ENCODE measurements at places on chromosomes 3 and 15.
A peak's percentile ranks its signal among the peaks of the same experiment; 100 is the strongest.

GRCh38 chr3:54965746-54966145, 37.9 kb upstream of the LRTM1 start:
- DNase-seq, result no peak

- no peak for DNase-seq
Measured at GRCh38 chr15:66595931-66596545, 30.2 kb upstream of the LCTL start.

DNA sequence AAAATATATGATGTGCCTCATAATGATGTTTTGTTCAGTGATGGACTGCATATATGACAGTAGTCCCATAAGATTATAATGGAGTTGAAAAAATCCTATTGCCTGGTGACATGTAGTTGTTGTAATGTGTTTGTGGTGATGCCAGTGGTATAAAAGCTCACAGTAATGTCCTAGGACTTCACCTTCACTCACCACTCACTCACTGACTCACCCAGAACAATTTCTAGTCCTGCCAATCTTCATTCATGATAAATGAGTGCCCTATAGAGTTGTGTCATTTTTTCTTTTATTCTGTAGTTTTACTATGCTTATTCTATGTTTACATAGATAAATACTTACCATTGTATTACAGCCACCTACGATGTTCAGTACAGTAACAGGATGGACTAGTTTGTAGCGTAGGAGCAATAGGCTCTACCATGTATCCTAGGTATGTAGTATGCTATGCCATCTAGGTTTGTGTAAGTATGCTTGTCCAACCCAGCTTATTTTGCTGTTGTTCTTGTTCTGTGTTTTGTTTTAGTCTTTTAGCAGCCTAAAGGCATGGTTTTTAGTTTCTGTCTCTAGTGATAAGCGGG, 88.5 kb upstream of the LRRFIP2 start:
- DNase-seq, result no peak

- DNase-seq, result no peak
Measured at GRCh38 chr3:67739851-67740250, 85.4 kb upstream of the SUCLG2 start.

GRCh38 chr3:183553334-183554026, 2.0 kb downstream of the KLHL6 start:
- no peak for DNase-seq

- peak; percentile 38 for DNase-seq
Measured at GRCh38 chr15:43186003-43186353, 775 bp downstream of the CCNDBP1 start.

DNA sequence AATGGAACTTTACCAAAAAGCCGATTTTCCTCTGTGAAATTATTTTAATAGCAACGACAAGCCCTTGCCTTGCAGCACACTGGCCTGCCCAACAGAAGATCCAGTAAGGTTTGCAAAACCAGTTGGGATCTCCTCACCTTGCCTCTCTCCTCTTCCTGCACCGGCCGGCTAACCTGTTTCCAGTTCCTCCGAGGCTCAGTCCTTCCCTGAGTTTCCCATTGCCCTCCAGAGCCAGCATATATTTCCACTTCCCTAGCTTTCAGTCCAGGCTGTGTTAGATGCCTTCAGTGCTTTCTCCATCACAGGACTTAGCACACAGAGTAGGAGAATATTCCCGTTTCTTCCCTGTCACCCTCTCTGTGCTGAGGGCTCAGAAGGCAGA, 60.3 kb downstream of the NOX5 start:
- DNase-seq, result no peak

GRCh38 chr3:146152834-146153233, 8.2 kb downstream of the PLOD2 start:
- DNase-seq, result no peak

- no peak for DNase-seq
Measured at GRCh38 chr3:54137311-54137710, 15.0 kb downstream of the CACNA2D3 start.

DNA sequence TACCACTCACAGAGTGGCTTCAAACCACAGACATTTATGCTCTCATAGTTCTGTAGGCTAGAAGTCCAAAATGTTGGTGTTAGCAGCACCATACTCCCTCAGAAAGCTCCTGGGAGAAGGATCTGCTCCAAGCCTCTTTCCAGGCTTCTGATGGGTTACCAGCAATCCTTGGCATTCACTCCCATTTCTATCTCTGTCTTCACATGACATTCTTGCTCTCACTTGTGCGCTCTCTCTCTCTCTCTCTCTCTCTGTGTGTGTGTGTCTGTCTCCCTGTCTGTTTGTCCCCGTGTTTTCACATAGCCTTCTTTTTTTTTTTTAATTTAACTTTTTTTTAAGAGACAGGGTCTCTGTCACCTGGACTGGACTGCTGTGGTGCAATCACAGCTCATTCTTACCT, 26.3 kb downstream of the CDAN1 start:
- DNase-seq, result no peak

GRCh38 chr3:161576714-161577510, 80.3 kb downstream of the OTOL1 start:
- DNase-seq, result no peak

DNA sequence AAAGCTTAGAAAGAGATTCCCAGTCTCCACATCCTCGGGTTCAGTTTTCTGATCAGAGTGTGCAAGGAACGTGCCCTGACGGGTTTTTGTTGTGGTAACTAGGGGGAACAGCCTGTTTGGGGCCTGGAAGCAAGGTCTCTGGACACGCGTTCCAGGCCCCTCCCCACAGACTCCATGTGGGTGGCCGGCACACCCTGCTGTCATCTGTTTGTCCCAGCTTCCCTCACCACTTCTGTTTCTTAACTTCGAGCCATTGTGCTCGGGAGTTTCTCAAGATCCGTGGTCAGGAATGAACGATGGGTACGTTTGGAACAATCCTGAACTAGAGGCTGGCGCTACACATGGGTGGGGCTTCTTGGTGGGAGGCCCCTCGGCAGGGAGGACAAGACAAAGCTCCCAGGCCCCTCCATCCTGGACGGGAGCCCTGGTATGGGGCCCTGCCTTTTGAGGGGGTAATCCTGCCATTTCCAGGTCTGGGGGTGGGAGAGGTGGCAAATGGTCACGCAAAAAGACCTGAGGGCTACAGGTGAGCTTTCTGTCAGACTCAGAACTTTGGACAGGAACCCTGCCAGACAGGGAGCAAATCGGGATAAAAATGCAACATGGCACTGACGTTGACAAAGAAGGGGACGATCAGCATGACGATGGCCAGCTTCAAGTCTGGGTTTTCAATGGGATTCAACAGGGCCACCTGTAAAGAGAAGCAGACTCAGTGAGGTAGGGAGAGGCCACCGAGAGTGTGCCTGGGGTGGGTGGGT, 8.5 kb upstream of the MUSTN1 start:
- DNase-seq, result no peak

- no peak for DNase-seq
Measured at GRCh38 chr3:171954690-171955383, 84.5 kb upstream of the FNDC3B start.

DNA sequence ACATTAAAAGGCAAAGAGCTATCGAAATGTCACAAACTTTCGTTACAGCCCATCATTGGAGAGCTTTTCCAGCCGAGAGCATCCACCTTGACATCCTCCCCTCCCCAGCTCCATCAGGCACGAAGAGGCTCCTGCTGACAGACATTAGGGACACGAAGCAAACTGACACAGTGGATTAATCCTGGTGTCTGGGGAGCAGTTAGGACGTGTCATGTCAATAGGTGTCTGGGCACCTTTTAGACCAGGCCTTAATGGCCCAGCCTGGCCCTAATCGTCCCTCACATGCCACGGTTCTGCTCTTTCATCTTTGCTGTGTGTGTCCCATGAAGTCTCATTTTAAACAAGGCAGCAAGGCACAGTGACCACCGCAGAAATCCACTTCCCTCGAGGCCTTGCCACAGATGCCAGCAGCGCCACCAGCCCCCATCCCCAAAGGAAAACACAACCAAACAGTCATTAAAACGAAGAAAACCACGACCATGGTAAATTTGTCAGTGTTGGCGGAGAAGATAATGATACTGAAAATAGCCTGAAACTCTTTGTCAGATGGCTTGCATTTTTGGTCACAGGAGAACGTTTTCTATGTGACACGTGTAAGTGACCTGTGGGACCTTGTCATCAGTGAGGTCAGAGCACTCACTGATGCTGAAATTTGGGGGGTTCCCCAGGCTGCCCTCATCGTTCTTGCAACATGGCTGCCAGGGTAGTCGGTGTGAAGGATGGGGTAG, 16.3 kb upstream of the PCSK6 start:
- no peak for DNase-seq

- no peak for DNase-seq
Measured at GRCh38 chr3:124584245-124584551, 146.1 kb upstream of the UMPS start.

- no peak for DNase-seq
Measured at GRCh38 chr15:19984101-19984500, 557.5 kb downstream of the GOLGA6L6 start.

DNA sequence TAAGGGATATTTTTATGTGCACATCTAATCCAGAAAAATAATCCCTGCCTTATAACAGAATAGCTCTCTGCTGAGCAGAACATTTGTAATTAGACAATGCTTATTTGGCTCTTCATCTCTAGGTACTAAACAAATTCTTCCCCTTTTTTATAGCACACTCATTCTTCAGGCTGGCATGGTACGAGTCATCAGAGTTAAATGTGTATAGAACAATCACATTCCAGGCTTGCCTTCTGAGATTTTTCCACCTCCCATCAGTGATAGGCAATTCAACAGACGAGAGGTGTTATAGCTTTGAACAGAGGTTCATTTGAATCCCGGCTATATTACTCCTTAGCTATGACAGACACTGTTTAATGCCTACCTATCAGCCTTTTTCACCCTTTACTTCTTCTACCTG, 21.4 kb upstream of the SPPL2A start:
- no peak for DNase-seq

DNA sequence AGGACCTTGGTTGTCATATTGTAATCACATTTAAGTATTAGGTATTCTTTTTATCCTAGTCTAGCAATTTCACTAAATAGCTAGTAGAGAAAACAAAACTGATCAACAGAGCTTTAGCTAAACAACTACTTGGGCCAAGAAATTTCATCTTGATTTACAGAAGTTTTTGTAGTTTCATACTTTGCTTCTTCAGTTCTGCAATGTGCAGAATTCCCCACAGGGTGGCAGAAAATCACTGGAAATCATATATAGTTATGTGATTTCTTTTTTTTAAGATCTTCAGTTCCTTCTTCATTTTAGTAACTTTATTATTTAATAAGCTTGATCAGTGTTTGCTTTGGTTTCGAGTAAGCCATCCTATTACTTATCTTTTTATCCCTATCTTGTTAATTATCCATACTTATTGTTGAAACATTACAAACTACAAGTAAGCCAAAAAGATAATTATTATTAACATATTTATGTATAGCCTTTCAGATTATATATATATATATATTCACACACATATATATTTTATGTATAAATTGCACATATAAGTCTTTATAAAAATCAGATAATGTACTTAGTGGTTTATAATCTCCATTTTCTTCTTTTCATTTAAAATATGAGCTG, 2.2 kb upstream of the BNIP2 start:
- no peak for DNase-seq

GRCh38 chr3:33317963-33318709, 40.9 kb downstream of the FBXL2 start:
- no peak for DNase-seq

GRCh38 chr15:75646944-75647364, 758 bp upstream of the SNX33 start:
- no peak for DNase-seq

DNA sequence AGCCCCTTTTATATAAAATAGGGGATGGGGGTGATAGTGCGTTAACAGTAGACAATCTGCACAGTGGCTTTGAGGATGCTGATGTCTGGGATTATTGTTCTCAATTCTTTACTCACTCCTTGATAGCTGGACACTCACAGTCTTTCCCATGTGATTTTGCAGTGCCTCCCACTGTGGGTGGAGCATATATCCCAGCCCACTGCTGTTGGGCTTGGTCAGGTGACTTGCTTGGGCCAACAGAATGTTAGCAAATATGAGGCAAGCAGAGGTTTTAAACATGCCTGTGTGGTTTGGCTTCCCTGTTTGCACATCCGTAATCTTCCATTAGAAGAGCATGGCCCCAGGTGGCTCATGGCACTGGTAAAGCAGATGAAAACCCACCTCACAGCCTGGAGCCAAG, 46.5 kb downstream of the CPA3 start:
- DNase-seq, result no peak

- DNase-seq, result peak; percentile 42
Measured at GRCh38 chr3:32175607-32176197, 62.8 kb upstream of the CMTM8 start.

DNA sequence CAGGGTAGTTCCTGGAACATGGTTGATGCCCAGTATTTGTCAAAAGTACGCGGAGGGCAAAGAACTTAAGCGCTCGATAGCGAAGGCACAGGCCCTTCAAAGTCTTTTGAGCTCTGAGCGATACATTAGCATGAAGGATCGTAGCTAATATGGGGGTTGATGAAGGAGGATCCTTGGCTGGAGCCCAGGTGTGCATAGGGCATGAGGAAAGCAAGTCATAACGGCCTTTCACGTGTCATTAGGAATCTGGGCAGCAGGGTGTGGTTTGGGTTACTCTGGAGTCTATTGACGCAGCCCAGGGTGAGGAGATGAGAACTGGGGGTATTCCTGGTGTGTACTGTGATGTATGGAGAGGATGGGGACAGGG, 31.7 kb downstream of the SPINK8 start:
- DNase-seq, result peak; percentile 8

DNA sequence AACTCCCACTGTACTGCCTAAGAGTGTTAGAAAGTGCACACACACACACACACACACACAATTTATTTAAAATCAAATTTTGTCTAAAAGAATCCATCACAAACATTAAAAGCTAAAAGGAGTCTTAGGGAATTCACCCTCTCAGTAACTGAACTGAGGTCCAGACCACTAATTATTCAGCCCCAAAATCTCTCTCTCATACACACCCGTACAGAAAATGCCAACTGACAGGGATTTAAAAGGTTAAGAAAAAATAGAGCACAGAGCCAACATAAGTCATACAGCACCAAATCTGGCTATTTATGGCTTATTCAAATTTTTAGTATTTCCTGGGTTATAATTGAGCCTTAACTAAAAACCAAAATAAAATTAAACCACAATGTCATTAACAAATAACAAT, 20.7 kb downstream of the GBE1 start:
- DNase-seq, result no peak

GRCh38 chr3:189740156-189740555, 109.0 kb downstream of the TP63 start:
- DNase-seq, result no peak

GRCh38 chr3:22608093-22608492, 595.0 kb upstream of the UBE2E2 start:
- DNase-seq, result no peak

DNA sequence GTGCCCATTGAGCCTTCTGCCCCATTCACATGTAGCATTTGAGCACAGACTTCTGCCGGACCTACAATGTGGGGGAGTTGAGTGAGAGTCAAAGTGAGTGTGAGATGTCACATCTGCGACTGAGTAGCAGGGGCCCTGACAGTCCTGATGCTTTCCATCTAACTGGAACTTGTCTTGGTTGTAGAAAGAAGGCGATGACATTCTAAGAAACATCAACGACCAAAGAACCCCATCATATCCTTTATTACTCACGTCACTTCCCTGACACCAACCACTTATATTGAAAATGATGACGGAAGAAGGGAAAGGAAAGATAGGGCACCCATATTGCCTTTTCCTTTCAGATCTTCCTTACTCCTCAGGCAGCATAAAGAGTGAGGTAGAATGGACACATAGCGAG, 30.5 kb downstream of the SMAD3 start:
- no peak for DNase-seq
